ENCODE measurements at places on chromosomes 7 and 10. TPM values are rescaled to one million over a fixed set of nuclear protein-coding genes. Genes with fewer than 3 reads are reported as not detected.

The KAT6B gene
- total RNA-seq = 25.2 TPM

The BAIAP2L1 gene
- total RNA-seq = 2.2 TPM

The FAM241B gene
- not detected for total RNA-seq

The SEMA3D gene
- total RNA-seq = 0.98 TPM

The PEX1 gene
- total RNA-seq = 17.8 TPM

The CALHM2 gene
- total RNA-seq = 63.9 TPM

The NXPH1 gene
- total RNA-seq = not detected

The UPK3B gene
- not detected for total RNA-seq

The PCDH15 gene
- not detected for total RNA-seq

The SFTPA2 gene
- total RNA-seq = not detected

The CCL26 gene
- total RNA-seq = 0.37 TPM

The TMEM196 gene
- total RNA-seq = not detected

The ZNF488 gene
- under 0.01 TPM for total RNA-seq

The ASAH2 gene
- total RNA-seq = 0.37 TPM

The ABCA13 gene
- not detected for total RNA-seq

The MYOF gene
- 193 TPM for total RNA-seq

The CPA5 gene
- not detected for total RNA-seq

The COBL gene
- total RNA-seq = under 0.01 TPM

The SKIDA1 gene
- total RNA-seq = 0.73 TPM

The WBP1L gene
- total RNA-seq = 34.4 TPM

The CCDC126 gene
- total RNA-seq = 7.0 TPM

The TFPI2 gene
- total RNA-seq = 369 TPM

The TRIM74 gene
- not detected for total RNA-seq

The PAPOLB gene
- 0.20 TPM for total RNA-seq

The NPC1L1 gene
- total RNA-seq = not detected

The SORCS1 gene
- not detected for total RNA-seq

The TMEM236 gene
- under 0.01 TPM for total RNA-seq

The TMEM60 gene
- 14.1 TPM for total RNA-seq

The CDC123 gene
- 156 TPM for total RNA-seq

The TMEM184A gene
- 0.39 TPM for total RNA-seq

The SLC25A40 gene
- 10.4 TPM for total RNA-seq

Data from subcutaneous preadipocyte (primary cell).